ENCODE measurements at places on chromosomes 3 and 15.

DNA sequence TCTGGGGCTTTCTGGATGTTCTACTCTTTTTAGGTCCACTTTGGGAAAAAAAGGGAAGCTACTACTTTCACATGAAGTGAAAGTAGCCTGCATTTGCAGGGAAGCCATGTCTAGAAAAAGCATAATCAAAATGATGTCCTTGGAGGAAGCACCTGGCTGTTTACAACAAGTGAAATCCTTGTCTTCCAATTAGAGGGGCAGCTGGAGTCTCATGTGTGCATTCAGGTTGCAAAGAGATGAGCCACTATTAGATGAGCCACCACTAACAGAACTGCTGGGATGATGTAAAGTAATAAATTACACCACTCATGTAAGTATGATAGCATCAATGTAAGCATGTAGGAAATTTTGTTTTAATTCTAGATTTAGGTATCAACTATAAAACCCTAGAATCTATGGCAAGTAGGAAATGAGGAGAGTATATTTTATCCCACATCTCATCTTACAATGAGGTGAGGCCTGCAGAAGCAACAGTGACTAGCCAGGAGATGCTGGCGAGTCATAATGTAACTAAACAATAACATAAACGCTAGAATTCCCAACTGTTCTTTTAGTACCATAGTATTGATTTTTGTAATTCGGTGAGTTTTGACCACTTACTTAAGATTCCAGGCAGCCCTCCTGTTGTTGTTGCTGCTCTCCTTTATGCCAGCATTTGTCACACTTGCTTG is 75.9 kb downstream of the TMEM108 start:
- DNase-seq: no peak

- DNase-seq: no peak
Observed at GRCh38 chr15:81097890-81098280, 36.2 kb upstream of the CFAP161 start.

GRCh38 chr3:51311055-51311454 is 74.0 kb upstream of the MANF start:
- no peak for DNase-seq

- DNase-seq: no peak
Observed at GRCh38 chr15:62307551-62307950, 142.5 kb upstream of the C2CD4B start.

- no peak for DNase-seq
Observed at GRCh38 chr15:26391567-26392194, 381.2 kb downstream of the GABRB3 start.

DNA sequence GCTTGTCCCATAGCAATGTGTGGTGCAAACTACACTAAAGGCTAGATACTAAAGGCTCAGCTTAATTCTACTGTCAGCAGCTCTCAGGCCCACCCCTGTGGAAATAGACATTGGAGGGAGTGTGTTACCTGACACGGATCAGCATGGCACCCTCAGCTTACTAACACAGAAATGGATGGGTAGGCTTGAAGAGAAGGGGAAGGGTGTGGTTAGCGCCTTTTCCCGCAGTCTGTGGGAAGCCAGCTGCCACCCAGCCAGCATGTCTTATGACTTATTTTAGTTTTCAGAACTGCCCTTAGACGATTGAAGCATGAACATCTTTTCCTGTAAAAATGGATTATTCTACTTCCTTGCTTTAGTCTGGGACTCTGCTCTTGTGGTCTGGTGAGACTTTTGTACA is 25.8 kb upstream of the ADPGK start:
- DNase-seq: no peak

DNA sequence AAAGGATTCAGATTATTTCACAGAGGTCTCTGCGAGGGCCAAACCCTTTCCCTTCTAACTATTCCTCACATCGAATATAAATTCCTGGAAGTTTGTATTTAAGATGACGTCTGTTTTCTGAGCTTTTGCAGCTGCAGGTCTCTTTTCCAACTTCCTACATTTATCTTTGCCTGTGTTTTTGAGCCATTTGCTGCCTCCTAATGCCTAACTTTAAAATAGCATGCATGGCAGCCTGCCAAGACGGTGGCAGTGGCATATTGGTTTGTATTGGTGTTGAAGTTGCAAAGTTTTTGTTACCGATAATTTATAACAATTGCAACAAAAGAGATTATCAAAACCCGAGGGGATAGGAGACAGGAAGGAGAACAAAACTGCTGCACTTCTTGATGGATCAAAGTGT is 187.1 kb upstream of the DNAJC19 start:
- DNase-seq: no peak

DNA sequence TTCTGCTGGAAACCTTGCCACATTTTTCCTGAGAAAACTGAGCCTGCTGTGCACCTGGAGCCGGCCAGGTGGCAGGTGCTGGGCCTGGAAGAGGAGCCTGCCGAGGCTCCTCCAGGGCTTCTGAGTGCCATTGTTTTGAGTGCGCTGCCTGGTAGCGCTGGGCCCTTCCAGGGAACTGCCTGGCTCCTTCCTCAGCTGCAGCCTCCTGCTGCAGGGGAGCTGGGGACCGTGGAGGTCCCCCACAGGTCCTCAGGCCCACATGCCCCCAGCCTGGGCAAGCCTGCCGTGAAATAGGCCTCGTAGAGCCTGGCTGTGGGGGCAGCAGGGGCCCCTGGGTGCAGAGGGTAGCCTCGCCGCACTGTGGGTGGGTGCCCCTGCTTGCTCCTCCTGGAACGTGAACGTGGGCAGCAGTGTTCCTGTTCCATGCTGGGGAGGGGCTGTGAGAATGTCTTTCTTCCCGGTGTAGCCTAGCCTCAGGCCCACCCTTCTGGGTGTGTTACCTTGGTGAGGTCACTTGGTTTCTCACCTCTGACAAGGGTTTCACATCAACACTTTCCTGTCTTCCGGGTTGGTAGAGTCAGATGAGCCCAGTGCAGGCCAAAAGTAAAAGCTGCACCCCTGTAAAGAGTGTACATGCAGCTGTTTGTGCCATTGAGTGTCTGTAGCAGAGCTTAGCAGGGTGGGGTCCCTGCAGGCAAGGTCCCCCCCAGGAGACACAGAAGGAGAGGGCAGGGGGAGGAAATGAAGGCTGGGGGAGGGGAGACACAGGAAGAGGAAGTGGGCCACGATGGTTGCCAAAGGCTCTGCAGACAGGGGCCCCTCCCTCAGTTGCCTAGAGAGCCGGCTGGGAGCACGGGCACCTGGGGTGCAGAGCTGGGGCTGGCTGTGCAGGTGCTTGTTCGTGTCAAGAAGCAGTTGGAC is 34.5 kb downstream of the KLF13 start:
- DNase-seq: peak; percentile 79

DNA sequence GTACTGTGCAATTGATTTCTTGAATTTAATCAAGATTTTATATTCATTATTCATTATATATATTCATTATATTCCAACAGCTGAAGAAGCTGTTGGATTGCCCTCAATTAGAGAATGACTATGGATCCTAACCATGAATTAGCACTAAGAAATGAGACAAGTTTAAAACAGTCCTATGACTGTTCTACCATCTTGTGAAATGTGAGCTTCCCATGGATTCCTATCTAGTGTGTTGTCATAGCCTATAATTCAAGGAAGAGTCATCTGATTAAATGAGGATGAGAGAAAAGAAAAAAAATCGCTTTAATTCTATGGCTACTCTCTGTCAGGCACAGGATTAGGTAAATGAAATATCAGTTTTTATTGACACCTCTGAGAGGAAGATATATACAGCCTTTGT is 696.6 kb upstream of the NAALADL2 start:
- DNase-seq: no peak

GRCh38 chr3:29697989-29698388 is 417.1 kb downstream of the RBMS3 start:
- DNase-seq: no peak

GRCh38 chr3:110015231-110015963 is 678.1 kb upstream of the DPPA4 start:
- DNase-seq: no peak

GRCh38 chr15:55796321-55796965 is 53.5 kb upstream of the PRTG start:
- no peak for DNase-seq

GRCh38 chr3:138434276-138434874 is at the start of gene ESYT3:
TSS of gene ESYT3 (plus strand) at chr3:138434616. CDS start at chr3:138434799, 183 bp downstream.
- DNase-seq: peak; percentile 6

DNA sequence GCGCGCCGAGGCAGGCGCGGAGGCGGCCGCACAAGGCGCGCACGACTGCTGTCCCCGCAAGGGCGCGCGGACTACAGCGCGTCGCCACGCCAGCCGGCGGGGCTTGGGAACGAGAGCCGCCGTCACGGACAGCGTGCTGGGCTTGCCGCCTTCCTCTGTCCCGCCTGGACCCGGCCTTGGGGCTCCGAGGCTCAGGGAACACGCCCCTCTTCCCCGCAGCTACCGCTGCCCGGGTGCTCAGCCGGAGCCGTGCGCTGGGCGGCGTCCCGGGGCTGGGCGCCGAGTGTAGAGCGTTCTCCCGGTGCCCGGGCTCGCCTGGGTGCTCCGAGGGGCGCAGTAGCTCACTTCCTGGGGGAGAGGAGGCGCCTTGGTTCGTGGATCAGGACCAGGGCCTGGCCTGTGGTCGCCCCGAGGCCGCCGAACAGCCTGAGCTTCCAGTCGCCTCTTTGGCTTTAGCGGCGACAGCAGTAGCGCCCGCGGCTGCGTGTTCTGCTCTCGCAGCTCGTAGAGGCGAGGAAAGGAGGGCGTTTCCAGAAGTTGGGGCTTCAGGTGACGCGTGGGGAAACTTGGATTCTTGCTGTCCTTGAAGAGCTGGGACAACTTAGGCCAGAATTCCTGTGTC is 226.7 kb upstream of the C2CD4B start:
- peak; percentile 1 for DNase-seq

DNA sequence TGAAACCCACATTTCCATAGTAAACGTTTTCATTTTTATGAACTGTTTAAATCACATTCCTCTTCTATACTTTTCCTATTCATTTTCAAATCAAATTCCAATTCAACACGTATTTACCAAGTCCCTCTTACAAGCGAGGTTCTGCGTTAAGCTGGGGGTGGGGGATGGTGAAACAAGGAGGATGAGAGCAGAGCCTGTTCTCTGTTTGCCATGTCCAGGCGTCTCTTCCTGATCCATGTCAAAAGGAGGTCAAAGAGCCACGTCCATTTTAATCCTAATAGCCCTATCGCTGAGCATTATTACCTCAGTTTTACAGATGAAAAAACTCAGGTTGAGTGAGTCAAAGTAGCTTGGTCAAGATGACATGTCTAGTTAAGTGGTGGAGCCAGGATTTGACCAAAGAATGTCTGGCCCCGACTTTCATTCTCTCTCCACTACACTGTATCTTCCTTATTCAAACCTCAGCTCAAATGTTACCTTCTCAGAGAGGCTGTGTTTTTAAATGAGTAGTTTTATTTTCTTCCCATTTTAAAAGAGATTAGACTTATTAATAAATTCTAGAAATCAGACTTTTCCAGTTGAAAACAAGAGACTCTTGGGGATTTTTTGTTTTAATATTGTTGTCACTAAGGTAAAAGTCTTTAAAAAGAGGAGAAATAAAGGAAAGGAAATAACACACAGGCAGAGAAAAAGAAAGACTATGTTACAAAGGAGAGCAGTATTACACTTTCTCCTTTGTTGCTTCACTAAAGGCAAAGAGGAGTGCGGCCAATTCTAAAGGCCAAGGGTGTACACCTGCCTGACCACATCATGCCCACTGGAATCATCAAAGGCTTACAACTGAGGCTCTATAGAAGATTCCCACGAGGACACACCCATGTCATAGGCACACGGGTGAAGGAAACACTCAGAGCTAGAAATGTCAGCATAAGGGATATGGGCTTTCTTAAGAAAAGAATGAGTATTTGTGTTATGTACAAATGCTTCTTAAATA is 42.4 kb downstream of the MYO5A start:
- no peak for DNase-seq

GRCh38 chr15:38076786-38077185 is 142.3 kb downstream of the TMCO5A start:
- DNase-seq: no peak

DNA sequence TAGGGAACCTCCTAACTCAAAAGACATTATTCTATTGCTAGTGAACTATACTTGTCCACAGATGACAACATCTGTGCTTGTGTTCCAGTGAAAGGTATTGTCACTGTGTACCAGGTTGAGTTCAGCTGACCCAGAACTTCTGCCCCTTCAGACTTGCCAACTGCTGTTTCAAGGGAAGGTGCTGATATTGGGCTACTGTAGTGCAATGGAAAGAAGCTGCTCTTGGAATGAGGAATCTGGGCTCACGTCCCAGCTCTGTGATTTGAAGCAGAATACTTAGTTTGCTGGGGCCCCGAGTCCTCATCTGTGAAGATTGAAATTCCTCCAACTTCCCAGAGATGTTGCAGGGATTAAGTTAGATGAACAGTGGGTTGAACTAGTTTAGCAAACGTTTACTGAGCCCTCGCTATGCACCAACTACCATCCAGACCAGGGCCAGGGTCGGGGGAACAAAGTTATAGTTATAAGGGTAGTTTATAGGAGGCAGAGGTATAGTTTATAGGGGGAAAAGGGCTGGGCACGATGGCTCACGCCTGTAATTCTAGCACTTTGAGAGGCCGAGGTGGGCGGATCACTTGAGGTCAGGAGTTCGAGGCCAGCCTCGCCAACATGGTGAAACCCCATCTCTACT is 15.9 kb upstream of the UMPS start:
- no peak for DNase-seq

- DNase-seq: no peak
Observed at GRCh38 chr15:63539521-63539920, 35.1 kb downstream of the USP3 start.

DNA sequence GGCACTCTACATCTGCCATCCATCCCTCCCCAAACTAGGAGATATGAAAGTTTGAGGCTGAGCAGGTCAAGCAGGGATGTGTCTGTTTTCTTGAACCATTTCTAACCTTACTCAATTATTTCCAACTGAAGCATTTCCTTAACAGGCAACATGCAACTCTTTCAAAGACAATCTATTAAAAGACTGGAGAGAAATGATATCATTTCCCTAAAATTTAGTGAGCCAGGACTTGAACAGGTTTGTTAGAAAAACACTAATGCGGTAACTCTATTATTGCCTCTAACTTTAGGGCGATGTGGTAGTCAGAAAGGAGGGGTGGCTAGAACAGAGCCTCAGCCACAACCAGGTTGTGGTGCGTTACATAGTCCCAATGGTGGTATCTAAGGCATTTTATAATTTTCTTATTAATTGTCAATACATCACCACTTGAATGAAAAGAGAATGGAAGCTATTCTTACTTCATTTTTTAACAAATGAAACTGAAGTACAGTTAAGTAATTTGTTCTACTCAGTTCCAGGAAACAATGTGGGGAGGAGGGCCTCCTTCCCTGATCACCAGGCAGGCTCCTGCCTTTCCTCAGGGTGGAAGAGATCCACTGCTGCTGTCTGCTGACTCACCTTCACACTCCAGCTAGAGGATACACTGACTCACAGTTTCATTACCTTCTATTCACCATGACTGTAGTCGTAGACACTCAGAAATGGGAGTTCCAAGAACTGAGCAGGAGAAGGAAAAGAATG is 22.8 kb downstream of the MYO1E start:
- no peak for DNase-seq

DNA sequence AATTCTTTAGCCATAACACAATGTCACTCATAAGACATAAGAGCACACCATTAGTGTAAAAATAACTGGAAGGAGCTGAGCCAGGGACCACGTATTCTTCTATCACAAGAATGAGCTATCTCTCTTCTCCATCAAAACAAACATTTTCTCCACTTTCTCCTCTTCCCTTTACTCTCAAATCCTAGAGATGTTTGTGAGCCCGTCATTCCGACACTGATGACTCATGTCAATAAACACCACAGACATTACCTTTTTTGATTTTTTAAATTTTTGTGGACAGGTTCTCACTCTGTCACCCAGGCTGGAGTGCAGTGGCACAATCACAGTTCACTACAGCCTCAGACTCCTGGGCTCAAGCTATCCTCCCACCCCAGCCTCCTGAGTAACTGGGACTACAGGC is 86.6 kb downstream of the MEX3B start:
- DNase-seq: no peak
